ENCODE measurements at places on chromosomes 2 and 18.

GRCh38 chr2:9799011-9799596, 44.2 kb upstream of the TAF1B start:
- no peak for DNase-seq

DNA sequence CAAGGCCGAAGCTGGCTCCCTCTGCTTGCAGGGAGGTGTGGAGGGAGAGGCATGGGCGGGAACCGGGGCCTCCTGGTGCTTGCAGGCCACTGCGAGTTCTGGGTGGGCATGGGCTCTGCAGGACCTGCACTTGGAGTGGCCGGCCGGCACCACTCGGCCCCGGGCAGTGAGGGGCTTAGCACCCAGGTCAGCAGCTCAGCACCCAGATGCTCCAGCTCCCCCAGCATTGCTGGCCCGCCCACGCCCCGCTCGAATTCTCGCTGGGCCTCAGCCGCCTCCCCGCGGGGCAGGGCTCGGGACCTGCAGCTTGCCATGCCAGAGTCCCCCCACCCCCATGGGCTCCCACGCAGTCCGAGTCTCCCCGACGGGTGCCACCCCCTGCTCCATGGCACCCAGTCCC, 176.2 kb upstream of the FAM98A start:
- DNase-seq: no peak

DNA sequence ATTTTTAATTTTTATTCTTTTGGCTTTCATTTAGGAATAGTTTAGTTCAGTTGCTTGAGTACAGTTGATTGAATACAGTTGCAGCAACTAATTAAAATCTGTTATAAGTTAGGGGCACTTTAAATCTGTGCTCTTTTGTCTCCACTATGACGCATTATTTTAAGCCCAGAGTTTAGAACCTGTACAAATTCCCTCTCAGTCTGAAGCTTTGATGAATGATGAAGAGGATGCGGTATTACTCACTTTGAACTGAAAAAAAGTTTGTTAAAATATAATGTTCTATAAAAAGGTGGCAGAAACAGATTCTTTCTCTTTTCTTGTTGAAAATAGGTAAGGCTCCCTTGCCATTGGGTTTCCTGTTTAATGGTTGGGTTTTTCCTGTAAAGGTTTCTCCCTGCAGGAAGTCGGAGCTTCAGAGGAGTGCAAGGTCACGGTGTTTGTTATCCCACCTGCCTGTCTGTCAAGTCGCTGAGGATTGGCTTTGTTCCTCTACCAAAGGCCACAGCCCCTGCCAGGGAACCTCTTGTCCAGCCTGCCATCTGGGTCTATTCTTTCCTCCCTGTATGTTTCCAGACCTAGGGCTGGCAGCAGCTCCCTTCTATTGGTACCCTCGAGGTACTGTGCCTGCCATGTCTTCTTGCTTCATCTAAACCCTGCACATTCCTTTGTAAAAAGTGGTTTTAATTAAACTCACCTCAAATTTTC, 43.8 kb upstream of the FN1 start:
- no peak for DNase-seq

- no peak for DNase-seq
Measured at GRCh38 chr2:71749671-71750101, 296.3 kb downstream of the DYSF start.

GRCh38 chr2:128768041-128768440, 449.4 kb upstream of the HS6ST1 start:
- no peak for DNase-seq

- no peak for DNase-seq
Measured at GRCh38 chr2:207110715-207111114, 55.0 kb downstream of the KLF7 start.

GRCh38 chr2:74821177-74822126, 12.5 kb upstream of the HK2 start:
- no peak for DNase-seq

DNA sequence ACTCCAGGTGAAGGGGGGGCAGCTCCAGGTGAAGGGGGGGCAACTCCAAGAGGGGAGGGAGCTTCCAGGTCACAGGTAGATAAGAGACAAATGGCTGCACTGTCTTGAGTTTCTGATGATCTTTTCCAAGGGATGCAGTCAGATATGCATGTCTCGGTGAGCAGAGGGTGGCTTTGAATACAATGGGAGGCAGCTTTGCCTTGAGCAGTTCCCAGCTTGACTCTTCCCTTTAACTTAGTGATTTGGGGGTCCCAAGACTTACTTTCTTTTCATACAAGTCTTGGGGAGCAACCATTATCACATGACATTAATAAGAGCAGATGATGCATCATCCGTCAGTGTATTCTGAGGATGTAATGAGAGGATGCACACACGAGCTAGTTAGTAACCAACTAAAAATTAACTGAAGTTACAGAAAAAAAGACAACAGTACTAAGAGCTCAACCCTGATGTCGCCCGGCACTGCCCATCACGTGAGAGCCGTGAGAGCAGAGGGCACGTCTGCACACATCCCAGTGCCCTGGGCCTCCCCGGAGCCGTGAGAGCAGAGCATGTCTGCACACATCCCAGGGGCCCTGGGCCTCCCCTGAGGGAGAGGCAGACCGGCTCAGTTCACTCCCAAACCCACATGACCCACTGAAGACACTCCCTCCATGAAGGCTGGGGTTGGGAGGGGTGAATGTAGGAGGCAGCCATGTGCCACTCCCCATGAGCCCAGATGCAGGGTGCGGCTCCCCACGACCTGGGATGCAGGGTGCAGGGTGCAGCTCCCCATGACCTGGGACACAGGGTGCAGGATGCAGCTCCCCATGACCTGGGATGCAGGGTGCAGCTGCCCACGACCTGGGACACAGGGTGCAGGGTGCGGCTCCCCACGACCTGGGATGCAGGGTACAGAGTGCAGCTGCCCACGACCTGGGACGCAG, 39.4 kb downstream of the PXDN start:
- DNase-seq: no peak

DNA sequence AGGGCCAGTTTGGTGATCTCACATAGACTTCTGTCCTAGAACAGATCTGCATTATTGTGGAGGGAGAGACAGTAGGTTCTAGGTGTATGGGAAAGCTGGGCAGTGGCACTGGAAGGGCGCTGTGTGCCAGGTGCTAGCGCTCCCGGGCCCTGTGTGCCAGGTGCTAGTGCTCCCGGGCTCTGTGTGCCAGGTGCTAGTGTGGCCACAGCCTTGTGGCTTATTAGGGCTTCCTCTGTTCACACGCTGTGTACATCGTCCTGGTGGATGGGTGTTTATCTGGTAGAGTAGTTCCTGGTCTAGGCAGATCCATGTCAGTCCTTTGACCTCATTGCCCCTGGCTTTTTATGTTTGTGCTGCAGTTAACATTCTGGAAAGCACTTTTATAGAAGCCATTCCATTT, 263.4 kb downstream of the AGAP1 start:
- no peak for DNase-seq

Measured in T-helper 1 cell (primary cell).